ENCODE measurements at places on chromosomes 12 and 14. TPM values are rescaled to one million over a fixed set of nuclear protein-coding genes. Genes with fewer than 3 reads are reported as not detected.

NFATC4 gene
- 75.1 TPM for total RNA-seq

IL26 gene
- total RNA-seq: not detected

MYBPC1 gene
- not detected for total RNA-seq

ZDHHC22 gene
- total RNA-seq: not detected

NKX2-1 gene
- not detected for total RNA-seq

DNA sequence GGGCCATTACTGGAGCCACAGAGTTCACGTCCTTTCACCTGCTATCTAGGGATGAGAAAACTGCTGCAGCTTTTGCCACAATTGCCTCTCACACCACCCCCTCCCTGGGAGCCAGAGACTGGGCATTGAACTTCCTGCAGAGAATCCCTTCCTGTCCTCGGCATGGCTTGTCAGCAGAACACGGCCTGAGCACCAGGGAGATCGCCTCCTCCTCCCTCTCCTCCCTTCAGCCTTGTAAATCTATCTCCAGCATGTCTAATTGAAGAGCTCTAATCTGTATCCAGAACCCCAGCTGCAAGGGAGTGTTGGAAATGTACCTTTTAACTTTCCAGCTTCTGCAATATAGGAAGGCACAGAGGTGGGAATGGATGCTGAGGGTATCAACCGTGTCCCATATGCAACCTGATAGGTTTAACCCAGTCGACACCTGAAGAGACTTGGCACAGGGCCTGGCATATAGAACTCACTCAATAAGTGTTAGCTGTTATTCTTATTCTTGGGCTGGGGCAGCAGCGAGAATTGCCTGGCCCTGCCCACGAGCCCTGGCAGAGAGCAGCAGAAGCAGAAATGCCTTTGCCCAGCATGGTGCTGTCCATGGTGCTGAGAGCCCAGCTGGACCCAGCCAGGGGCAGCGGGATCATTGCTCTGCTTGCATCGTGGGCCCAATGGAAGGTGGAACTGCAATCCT is 26.8 kb downstream of the TMEM63C start:
- DNase-seq: peak; percentile 87

DNA sequence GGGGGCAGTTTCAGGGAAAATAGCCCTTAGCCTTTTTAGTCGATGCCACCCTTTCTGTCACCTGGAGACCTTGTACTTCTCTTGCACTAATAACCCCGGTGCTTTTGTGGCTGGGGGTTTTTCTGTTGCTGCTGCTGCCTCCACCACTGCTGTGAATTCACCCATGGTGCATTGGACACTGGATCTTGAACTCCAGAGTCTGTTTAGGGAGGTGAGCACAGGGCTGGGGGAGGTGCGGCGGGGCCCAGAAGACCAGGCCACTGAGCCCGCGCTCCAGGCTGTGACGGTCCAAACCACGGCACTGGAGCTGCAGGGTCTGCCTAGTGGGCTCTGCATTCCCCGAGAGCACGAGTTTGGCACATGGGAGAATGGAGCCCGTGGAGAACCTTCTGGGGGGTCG is 100.6 kb downstream of the NINJ2 start:
- no peak for DNase-seq

GRCh38 chr12:107435072-107435471 is 250.5 kb upstream of the PWP1 start:
- DNase-seq: no peak

DNA sequence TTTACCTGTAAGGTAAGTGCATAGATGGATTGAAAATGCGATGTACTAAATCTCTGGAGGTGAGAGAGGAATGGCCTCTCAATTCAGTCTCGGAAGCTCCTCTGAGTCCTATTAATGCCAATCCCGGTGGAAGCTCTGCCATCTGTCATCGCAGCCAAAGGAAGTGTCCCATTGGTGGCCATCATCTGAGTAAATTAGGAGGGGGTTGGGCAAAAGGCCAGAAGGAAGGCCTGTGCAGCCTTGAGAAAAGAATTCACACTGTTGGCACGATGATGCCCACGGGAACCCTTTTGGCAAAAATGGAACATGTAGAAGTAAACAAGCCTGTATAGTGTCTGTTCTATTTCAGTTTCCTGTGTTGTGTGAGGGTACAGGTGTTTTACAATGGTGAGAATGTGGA is 494.8 kb downstream of the NELL2 start:
- DNase-seq: no peak

GRCh38 chr14:50417853-50418252 is 21.2 kb upstream of the CDKL1 start:
- DNase-seq: no peak

GRCh38 chr12:57898308-57898970 is 42.9 kb upstream of the ATP23 start:
- DNase-seq: no peak

- no peak for DNase-seq
Observed at GRCh38 chr14:26984311-26985177, 386.7 kb upstream of the NOVA1 start.

- DNase-seq: no peak
Observed at GRCh38 chr12:14239350-14239934, 126.0 kb upstream of the ATF7IP start.

GRCh38 chr12:22759769-22760674 is 135.1 kb downstream of the ETNK1 start:
- DNase-seq: no peak

- no peak for DNase-seq
Observed at GRCh38 chr12:15344561-15344960, 22.3 kb downstream of the PTPRO start.

GRCh38 chr14:92600318-92601053 is 86.9 kb downstream of the RIN3 start:
- no peak for DNase-seq

DNA sequence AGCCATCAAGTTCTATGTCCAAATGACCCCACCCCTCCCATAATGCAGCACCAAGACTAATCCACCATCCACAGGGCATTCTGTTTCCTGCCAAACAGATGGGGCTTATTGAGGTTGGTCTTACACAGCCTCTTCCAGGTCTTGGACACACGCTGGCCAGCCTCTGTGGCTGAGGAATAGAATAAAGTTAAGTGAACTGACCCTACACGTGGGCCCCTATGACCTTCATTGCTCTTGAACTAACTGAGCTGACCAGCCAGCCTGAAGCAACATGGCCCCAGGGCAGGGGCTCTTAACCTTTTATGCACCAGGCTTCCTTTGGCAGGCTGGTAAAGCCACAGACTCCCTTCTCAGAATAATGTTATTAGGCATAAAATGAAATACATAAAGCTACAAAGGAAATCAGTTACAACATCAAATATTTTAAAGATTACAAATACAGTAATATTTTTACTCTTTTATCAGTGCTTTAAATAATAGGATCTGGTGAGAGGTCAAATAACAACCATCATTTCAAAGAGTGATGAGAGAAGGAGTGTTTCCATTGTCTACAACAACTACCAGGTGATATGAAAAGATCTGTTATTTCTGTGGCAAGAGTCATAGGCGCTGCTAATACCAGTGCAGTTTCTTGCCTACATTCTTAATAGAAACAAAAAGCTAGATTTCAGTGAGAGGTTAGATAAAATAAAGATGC is 192.9 kb upstream of the NUDT4 start:
- no peak for DNase-seq

DNA sequence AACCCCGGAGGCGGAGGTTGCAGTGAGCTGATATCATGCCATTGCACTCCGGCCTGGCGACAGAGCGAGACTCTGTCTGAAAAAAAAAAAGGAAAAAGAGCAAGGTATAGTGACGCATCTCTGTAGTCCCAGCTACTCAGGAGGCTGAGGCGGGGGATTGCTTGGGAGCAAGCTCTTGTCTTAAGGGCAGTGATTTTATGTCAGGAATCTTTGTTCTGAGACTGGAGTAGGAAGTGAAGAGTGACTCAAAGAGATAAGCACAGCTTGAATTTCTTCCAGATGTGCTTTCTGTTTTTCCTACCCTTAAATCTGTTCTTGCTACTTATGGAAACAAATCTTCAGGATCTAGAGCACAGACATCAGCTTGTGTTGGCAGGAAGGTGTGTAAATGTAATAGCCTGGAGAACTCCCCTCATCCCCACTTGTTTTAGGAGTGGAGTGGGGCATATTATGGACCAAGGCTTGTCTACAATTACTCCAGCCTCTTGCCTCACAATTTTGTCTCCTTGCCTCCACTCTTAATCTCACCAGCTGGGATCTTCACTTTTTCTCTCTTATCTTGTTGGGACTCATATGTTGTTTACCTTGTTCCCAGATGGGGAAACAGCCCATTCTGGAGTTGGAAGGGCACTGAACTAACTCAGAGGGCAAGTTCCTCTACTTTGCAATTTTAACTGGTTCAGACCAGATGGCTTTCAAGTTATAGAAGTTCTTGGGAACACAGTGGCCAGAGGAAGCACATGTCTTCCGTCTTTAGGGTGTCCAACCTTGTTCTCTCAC is 7.5 kb downstream of the TMED2 start:
- DNase-seq: no peak

- DNase-seq: peak; percentile 60
Observed at GRCh38 chr14:24256960-24257359, 6.0 kb downstream of the TGM1 start.
